ENCODE measurements at places on chromosomes 1 and 21.

DNA sequence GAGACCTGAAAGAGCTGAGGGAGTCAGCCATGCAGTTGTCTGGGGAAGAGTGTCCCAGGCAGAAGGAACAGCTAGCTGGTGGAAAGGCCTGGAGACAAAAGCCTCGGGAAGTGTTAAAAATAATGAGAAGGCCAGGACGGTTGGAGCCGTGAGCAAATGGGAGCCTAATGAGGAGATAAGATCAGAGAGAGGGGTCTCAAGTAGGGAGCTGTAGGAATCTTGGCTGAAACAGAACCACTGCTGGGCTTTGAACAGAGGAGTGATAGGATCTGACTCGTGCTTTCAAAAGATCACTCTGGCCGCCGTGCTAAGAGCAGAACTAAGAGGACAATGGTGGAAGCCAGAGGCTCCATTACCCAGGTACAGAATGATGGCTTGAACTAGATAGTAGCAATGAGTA is 1.9 kb upstream of the FOXJ3 start:
- DNase-seq = no peak

DNA sequence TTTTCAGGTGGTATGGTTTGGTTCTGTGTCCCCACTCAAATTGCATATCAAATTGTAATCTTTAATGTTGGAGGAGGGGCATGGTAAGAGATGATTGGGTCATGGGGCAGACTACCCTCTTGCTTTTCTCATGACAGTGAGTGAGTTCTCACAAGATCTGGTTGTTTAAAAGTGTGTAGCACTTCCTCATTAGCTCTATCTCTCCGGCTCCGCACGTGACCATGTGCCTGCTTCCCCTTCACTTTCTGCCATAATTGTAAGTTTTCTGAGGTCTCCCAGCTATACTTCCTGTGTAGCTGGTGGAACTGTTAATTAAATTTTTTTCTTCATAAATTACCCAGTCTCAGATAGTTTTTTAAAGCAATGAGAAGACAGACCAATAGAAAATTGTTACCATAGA is 843.2 kb downstream of the AMY1C start:
- no peak for DNase-seq

- DNase-seq = no peak
Measured at GRCh38 chr21:36188937-36189336, 32.3 kb downstream of the DOP1B start.

DNA sequence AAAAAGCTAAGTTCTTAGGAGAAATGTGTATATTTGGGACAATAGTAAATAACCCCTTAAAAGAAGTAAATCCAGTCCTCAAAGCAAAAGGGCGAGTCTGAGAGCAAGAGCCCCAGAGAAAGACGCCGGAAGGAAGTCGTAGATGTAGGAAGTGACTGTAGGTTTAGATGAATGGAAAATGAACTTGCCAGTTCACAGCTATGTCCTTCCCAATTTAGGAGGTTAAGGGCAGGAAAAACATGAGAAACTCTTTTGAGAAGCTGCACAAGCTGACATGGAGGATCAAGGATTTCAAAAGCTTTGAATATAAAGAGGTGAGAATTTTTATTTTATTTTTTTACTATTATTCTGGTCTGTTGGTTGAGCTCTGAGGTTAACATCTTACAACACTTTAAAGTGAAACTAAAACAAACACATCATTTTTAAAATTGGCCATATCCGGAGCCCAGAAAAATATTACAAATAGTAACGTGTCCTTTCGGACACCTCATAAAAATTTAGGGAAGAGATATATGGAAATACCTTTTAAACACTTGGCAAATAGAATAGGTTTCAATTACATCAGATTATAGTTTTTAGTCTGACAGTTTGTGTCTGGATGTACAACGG is 1178.6 kb downstream of the MRPL39 start:
- DNase-seq = no peak

DNA sequence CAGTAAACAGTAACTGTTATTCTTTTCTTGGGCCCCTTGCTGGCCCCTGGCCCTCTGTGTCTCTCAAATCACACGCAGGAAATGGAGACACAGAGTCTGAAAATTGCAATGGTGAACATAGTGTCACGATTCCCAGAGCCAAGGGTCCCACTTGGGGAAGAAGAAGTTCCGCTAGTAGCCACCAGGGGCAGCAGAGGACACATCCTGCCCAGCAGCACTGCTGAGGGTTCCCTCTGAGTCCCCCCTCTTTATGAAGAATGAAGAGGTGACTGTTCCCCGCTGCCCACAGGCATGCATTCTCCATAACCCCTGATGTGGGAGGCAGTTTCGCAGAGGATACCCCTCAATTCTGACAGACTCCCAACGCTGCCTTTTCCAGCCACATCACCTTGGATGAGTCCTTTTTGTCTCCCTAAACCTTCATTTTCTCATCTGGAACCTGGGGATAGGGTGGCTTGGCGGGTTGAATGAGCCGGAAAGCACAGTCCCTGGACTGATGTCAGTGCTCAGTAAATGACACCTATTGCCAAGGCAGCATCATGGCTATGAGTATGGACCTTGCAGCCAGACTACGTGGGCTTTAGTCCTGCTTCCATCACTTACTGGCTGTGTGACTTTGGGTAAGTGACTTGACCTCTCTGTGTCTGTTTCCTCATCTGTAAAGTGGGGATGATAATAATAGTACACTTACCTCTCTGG is 238.0 kb upstream of the TMEM51 start:
- DNase-seq = peak; percentile 12

DNA sequence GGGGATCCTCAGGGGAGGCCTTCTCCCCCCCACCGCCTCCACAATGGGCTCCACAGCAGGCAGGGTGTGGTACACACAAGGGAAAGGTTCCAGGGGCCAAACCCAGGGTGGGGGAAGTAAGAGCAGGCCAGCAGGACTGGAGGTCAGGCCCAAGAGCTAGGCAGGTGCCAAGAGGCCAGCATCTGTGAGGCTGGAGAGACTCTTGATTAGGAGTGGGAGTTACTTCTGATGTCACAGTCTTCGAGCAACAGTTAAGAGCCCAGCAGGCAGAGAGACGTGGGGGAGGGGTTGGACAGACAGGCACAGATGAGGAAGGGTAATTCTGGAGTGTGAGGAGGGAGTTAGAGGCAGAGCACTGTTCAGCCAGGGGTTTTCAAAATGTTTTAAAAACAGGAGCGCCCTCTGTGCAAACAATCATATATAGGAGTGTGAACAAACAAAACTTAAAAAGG is 55.8 kb downstream of the SLC9A1 start:
- no peak for DNase-seq

DNA sequence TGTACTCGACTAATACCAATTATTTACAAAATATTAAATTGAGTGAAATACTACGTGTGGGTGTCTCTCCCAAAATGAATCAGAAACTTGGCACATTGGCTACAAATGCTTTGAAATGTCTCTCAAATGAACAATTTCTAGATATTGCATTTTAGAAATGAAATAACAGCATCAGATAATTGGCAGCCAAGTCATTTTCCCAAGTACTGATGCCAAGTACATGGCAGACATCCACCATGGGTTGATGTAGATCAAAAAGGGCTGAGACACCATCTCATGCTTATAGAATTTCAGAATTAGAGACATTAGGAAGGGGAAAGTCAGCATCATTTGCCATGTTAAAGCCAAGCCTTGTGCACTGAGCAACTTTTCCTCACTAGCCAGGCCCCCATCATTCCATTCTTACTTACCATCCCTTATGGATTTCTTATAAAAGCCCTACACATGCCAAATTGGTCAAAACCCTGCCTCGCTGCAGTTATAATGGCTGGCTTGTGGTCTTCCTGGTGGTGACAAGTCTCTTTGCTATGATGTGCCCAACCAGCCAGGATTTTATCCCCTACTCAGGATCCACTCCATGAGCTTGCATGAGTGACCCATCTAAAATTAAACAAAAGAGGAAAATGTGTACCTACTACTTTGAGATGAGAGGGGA is 73.1 kb downstream of the GREM2 start:
- DNase-seq = no peak

GRCh38 chr1:162497104-162497722 is 405 bp upstream of the UHMK1 start:
- no peak for DNase-seq

DNA sequence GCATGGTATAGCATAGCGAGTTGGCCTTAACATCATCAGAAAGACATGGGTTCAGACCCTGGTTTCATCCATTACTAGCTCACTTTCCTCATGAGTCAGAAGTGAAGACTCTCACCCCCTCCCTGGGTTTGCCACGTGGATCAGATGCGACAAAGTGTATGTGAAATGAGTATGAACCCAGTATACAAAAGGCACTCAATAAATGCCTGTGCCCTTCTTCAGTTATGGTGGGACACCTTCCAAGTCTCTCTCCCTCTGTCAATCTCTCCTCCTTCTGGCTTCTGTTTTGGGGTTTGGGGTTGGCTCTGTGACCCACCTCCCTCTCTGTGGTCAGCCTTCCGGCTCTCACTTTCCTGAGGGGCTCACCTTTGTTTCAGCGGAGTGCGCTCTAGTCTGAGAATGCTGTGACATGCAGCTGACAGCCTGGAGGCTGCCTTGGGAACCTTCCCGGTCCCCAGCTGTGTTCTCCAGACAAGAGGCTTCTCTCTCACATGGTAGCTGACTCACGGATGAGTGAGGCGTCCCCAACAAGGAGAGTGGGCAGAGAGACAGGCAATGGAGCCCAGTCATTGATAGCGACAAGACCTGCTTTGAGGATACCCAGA is 155.0 kb upstream of the EDN2 start:
- peak; percentile 52 for DNase-seq

DNA sequence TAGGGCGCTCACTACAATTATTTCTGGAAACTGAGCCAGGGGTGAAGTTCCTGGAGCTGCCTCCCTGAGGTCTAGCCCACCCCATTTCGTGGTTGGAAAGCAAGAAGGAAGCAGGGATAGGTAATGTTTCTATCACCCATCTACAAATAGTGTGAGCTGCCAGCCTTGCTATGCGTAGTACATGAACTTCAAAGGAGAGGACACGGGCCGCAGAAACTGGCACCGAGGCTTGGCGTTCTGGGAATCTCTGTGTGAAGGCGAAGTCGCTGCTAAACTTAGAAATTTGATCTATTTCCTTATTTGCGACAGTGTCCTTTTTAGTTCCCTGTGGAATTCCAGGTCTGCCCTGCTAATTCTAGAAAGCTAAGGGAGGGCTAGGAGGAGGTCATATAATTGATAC is 49.6 kb upstream of the NTPCR start:
- no peak for DNase-seq

DNA sequence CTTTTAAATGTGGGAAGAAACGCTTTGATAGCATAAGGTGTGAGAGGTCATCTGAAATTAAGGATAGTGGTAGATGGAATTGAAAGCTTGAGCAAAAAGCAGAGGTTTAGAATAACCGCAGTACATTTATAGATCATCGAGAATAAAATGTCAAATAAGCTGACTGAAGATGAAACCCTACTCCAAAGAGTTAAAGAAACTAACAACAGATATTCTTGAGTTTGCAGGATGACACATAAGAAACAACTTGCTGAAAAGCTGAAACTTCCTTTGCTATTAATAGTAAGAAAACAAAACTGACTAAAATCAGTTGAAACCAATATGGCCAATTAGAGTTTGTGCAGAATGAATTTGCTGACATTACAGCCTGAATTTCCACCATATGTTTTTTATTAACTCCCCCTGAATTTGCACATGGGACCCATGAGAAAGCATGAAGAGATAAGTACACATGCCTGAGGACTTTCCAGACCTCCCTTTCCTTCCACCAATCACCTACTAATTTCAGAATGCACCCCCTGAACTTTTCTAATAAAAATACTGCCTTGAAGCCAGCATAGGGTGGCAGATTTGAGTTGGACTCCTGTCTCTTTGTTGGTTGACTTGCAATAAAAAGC is 1.7 kb upstream of the C1orf185 start:
- no peak for DNase-seq

DNA sequence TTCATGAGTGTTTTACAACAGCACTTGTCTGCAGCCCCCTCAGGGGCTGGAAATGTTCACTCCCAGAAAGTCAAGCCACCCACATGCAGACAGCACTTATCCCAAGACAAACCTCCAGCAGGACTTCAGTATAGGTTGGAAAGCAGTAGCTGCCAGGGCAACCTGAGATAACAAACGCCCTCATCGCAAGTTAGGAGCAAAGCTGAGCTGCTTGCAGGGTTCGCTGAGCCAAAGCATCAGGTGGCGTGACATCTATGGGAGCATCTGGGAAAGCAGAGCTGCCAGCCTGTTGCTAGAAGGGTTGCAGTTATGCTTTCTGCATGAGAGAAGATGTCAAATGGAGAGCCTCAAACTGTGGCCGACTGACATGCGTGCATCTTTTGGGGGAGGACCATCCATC is 4.2 kb upstream of the STXBP3 start:
- no peak for DNase-seq

- DNase-seq = peak; percentile 9
Measured at GRCh38 chr1:227192163-227192562, 126.1 kb downstream of the CDC42BPA start.

- no peak for DNase-seq
Measured at GRCh38 chr1:192846950-192847349, 38.1 kb downstream of the RGS2 start.

DNA sequence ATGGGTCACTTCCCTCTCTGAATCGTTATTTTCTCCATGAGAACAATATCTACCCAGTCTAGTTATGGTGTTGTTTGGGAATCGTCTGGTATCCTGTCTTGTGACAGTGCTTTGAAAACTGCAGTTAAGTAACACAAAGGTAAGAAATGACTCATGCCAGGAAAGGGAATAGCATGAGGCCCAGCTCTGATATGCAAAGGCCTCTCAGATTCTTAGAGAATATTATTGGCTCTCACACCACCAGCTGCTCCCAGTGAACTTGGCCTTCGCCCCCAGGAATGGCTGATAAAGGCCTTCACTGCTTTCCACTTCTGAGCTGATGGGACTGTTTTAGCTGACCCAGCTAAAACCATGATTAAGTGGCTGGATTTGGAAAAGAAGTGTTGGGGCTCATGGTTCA is 27.1 kb downstream of the NEK2 start:
- no peak for DNase-seq

- DNase-seq = no peak
Measured at GRCh38 chr1:53592521-53592982, 133.4 kb downstream of the DMRTB1 start.
